ENCODE measurements at places on chromosomes 11 and 22.

DNA sequence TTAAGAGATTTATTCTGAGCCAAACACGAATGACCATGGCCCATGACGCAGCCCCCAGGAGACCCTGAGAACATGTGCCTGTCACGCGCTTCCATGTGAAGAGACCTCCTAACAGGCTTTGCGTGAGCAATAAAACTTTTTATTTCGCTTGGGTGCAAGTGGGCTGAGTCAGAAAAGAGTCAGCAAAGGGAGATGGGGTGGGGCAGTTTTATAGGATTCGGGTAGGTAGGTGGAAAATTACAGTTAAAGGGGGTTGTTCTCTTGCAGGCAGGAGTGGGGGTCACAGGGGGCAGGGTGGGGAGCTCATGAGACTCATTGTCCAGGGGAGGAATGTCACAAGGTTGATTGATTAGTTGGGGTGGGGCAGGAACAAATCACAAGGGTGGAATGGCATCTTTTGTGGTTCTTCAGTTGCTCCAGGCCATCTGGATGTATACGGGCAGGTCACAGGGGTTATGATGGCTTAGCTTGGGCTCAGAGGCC is 77.2 kb upstream of the FTH1 start:
- DNase-seq, result no peak

GRCh38 chr11:34191578-34191977 is 86.1 kb downstream of the NAT10 start:
- DNase-seq, result no peak

- DNase-seq, result no peak
These were observed 213.4 kb upstream of the PITPNB start for GRCh38 chr22:28132466-28132865.

- DNase-seq, result no peak
These were observed 339.3 kb upstream of the PLET1 start for GRCh38 chr11:112599856-112600533.

DNA sequence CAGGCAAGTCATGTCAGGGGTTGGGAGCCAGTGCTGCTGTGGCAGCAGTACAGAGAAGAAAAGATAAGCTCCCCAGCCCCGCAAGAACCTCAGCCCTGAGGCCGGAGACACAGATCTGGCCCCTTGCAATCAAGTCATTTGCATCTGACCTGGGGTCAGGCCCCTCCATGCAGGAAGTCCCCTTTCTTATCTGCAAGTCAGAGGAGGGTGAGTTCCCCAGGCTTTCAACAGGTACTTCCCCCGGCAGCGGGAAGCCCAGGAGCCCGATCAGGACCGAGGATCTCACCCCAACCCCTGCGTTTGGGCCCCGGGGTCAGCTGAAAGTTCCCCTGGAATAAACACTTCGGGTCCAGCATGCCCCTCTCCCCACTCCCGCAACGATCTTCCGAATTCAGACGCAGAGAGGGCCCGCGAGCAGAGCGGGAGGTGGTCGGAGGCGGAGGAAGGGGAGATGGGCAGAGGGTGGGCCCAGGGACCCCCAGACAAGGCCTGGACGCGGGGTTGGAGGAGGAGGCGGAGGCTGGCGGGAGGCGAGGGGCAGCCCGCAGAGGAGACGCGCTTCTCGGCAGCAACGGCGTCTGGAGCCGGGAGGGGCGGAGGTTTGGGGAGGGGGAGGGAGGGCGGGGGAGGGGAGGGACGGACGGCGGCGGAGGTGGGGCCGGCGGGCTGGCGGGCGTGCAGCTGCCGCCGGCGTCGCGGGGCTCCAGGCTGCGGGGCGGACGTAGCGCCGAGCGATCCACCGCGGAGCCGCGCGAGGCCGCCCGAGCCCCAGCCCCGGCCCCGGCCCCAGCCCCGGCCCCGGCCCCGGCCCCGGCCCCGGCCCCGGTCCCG is at the start of gene TSPAN18:
Gene TSPAN18, plus strand, starts transcription at position 680 of the 831 bp plus-strand sequence. CDS start 179,455 bp downstream, outside the sequence.
- no peak for DNase-seq

GRCh38 chr11:70107191-70107590 is 29.1 kb downstream of the ANO1 start:
- DNase-seq, result no peak

GRCh38 chr11:133058501-133058900 is 473.8 kb downstream of the OPCML start:
- DNase-seq, result no peak

Data from psoas muscle (tissue), 8 donors.